ENCODE measurements at places on chromosomes 4 and X.

DNA sequence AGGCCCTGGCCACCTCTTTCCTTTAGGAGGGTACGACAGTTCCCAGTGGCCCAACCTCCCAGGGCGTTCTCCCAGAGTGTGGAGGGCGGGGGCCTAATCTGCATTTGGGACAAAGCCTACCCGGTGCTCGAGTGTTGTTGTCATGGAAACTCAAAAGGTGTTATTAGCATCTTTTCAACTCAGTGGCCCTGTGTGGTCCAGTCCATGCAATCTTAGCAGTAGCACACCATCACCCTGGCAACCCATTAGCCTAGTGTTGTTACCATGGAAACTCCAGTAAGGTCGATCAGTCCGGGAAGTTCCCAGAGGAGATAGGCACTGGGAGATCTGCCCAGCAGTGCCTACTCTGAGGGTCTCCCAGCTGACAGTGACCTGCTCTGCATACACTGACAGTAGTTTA, 20.2 kb downstream of the APLN start:
- no peak for DNase-seq

- DNase-seq, result no peak
These were observed 87.6 kb upstream of the PLAC1 start for GRCh38 chrX:134745636-134746409.

GRCh38 chrX:75118296-75118695, 37.8 kb downstream of the ABCB7 start:
- DNase-seq, result no peak

- no peak for DNase-seq
These were observed 12.1 kb upstream of the ARSF start for GRCh38 chrX:3029129-3029528.

- no peak for DNase-seq
These were observed 111.7 kb downstream of the NFKB1 start for GRCh38 chr4:102612824-102613366.

GRCh38 chr4:53586121-53586816, 5.0 kb downstream of the LNX1 start:
- no peak for DNase-seq

DNA sequence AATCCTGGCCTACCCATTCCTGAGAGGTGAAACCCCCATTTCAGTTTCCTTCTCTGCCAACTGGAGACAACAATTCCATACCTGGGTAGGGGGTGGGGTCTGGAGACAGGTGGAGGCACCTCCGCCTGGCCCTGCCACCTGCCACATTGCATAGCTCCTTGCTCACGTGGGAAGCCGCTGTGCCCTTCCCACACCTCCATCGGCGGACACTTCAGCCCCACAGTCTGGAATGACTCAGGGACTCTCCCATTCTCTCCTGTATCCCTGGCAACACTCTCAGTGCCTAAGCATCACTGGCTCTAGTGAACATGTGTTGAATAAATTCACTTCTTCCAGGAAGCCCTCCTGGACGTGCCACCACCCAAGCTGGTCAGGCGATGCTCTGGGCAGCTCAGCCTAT, 21.7 kb downstream of the PPP2R2C start:
- no peak for DNase-seq

- DNase-seq, result no peak
These were observed 111.5 kb downstream of the POLA1 start for GRCh38 chrX:24805201-24805600.

DNA sequence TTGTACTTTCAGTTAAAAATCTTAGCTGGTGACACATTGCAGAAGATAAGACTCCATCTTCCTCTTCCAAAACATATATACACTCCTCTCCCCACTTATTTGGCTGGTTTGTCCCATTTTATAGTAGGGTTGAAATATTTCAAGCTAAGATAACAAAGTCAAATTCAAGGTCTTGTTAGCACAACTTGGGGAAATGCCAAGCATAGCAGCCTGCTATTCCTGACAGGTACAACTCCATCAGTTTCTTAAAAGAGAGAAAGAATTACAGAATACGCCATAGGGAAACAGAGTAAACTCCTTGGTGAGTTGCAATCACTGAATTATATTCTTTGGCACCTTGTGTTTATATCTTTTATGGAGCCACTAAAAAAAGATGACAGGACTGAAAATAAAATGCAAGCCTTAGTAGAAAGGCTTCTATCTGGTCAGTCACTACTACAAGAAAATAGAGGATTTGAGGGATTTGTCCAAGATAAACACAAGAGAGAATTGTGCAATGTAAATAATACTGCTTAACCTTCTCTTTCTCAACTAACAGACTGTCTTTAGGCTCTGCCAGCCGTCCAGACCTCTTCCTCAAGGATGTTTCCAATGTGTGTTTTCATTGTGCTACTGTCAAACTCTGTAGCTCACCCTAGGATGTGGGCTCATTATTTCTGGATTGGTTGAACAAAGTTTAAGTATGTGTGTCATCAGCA, 170.3 kb downstream of the VEGFC start:
- DNase-seq, result no peak

DNA sequence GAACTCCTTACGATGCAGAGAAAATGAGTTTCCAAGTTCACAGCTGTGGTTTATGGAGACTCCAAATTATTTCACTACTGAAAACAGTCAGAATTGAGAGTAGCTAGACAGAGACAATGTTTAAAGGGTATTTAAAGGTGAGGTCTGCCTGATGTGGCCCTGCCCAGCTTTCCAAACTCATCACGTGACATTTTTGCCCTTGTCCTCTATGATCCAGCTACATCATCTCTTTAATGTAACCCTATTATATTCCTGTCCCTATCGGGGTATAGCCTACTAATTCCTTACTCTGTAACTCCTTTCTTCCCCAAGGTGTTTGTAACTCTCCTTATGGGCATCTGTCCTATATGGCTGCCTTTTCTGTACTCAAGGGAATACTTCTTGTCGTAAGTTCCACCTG, 297.2 kb downstream of the GRXCR1 start:
- no peak for DNase-seq

DNA sequence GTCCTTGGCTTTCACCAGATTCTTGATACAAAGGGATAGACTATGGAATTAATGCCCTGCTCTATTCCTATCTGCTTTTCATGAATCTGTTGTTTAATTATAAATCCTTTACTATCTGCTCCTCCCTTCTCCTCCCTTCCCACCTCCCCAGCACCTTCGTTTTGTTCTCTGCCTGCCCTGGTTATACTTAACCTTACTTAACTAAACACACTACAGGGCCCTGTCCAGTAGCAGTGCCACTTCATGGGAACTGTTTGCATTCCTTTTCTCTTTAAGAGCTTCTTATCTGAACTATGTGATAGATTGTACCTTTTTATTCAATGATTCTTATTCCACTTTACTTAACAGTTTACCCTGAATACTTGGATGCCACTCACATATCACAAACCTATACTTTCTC, 830 bp downstream of the HOPX start:
- no peak for DNase-seq

- DNase-seq, result no peak
These were observed 12.6 kb downstream of the SSR4 start for GRCh38 chrX:153806999-153807575.

DNA sequence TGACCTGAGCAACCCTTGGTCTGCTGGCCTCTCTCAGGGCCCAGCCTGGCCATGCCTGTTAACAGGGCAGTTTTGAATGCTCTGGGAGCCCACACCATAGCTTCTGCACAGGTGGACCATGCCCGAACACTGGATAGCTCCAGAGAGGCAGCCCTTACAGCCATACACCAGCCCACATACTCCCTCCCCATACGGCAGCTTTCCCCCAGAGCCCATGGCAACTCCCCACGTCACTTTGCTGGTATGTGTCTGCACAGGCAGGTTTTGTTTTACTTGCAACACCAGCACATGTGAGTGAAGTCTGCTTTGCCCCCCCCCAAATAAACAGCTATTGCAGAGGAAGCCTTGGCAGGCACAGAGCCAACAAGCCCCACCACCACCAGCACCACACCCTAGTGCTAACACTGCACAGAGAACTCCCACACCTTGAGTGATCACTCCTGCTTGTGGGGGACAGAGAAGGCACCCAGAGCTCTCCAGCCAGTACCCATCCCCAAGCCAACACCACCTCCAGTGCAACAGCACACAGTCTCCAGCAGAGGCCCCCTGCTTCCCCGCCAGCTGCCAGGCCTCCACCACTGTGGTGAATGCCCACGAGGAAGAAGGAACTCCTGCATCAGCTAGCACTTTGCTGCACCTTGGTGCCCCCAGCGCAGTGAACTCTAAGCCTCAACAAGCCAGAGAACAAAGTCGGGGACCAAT, 87.3 kb downstream of the STPG2 start:
- DNase-seq, result no peak

DNA sequence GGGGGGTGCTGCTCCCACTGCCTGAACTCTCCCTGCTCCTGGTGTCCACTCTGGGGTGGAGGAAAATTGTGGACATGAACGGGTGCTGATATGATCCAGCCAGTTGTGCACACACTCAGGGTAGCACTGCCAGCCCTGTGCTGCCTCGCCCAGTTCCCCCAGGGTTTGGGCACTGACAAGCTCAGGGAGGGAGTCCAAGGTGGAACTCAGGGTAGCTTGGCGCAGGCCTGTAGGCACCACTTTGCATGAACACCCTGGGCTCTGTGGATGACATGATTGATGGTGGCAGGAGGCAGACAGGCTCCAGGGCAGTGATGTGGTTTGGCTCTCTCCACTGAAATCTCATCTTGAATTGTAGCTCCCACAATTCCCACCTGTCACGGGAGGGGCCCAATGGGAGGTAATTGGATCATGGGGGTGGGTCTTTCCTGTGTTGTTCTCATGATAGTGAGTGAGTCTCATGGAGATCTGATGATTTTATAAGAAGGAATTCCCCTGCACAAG, 572.0 kb upstream of the PABPC4L start:
- DNase-seq, result no peak

DNA sequence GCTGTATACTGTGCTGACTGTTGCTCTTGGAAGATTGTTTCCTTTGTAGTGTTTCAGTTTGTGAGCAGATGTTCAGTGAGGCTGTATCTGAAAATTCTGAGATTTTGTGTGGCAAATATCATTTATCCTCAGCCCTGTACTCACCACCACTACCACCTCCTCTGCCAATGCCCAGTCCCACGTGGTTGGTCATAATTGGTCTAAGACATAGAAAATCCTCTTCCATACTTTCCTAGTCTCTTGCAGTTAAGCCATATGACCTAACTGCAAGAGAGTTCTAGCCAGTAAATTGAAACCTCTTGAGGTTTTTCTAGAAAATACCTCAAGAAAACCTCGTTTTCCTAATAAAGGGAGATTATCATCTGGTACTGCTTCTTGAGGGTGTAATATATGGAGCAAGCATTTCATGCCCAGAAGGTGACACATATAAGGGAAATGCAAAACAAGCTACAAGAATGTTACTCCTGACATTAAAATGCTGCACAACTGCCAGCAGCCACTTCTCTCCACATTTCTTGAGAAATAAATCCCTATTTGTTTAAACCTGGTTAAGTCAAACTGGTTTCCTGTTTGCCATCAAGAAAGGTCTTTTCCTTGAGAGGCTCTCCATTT, 32.8 kb downstream of the ABCE1 start:
- DNase-seq, result no peak

- DNase-seq, result no peak
These were observed 11.6 kb upstream of the CTBP1 start for GRCh38 chr4:1260418-1261106.

GRCh38 chr4:141133146-141133998, at the start of gene RNF150:
RNF150 (minus strand) TSS chr4:141133469.
- DNase-seq, result peak; percentile 10

- DNase-seq, result no peak
These were observed 251.1 kb downstream of the GLUD2 start for GRCh38 chrX:121298499-121298898.

- DNase-seq, result no peak
These were observed 317.7 kb upstream of the NOCT start for GRCh38 chr4:138697851-138698250.

- DNase-seq, result no peak
These were observed 1830.9 kb upstream of the ADGRL3 start for GRCh38 chr4:59369229-59369628.

DNA sequence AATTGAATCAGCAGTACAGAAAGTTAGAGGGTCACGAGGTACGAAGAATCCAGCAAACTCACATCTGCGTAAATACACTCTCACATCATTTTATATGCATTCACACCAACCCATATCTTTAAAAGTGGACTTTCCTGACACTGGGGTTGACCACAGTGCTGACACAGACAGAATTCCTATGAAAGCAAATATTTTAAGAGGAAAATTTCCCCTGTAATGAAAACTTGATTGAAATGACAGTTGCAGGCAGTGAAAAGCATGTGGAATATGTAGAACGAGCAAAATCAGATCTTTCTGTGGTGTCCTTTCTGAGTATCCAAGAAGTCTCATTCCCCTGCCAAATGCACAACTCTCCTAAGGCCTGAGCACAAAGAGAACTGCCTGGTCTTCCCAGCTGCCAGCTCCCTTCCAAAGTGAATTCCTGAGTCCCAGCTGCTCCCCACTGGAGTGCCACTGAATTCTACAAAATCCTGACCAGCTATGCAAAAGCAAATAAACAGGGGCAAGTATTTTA, 50.5 kb upstream of the FAM9C start:
- DNase-seq, result no peak

- no peak for DNase-seq
These were observed 25.2 kb upstream of the SORCS2 start for GRCh38 chr4:7166981-7167700.

DNA sequence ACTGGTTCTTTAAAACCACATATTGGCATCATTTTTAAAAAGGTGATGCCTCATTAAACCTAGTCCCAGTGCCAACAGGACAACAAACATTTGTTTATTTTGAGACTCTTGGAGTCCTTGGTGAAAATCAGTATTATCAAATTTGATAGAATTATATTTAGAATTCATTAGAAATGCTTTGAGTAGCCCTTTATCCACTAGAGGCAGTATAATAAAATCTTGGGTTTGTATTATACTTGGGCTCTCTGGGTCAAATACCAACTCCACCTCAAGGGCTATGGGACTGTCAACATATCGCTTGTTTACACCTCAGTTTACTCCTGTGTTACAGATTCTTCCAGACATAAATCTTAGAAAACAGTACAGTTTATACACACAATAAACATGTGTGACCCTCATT, 335.7 kb upstream of the FSTL5 start:
- DNase-seq, result no peak

DNA sequence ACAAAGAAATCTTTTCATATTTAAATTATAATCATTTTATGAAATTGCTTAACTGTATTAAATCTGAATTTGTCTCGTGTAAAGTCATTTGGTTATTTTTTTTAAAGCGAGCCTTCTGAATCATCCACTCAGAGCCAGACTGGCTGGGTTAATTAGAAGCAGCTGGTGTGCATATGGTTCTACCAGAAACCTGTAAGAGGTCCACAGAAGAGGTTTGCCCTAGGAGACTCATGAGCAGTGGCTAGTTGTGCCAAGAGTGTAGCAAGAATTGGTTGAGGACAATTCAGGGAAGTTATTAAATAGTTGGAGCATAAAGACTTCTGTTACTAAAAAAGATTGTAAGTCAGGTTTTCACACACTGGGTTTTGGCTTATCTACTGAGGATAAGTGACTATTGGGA, 267.4 kb downstream of the IL1RAPL2 start:
- no peak for DNase-seq

DNA sequence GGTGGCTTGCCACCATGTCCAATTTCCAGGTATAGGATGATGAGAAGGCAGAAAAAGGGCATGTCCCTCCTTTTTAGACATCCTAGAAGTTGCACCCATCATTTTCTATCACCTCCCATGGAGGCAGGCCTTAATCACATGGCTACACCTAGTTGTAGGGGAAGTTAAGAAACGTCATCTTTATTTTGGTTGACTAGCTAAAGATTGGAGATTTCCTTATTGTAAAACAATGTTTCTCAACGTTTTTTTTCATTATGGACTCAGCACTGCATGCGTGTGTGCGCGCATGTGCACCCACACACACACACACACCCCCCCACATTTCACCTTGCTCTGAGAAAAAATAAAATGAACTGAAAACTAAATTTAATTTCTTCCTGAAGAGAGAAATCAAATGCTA, 2.0 kb upstream of the CXCL9 start:
- no peak for DNase-seq

Data from stimulated activated CD4-positive, alpha-beta T cell treated with anti-CD3 and anti-CD28 coated beads, TNF-alpha, amount 100 ng/mL, for 4 hours (primary cell).